ENCODE measurements at places on chromosomes 3 and 15.

DNA sequence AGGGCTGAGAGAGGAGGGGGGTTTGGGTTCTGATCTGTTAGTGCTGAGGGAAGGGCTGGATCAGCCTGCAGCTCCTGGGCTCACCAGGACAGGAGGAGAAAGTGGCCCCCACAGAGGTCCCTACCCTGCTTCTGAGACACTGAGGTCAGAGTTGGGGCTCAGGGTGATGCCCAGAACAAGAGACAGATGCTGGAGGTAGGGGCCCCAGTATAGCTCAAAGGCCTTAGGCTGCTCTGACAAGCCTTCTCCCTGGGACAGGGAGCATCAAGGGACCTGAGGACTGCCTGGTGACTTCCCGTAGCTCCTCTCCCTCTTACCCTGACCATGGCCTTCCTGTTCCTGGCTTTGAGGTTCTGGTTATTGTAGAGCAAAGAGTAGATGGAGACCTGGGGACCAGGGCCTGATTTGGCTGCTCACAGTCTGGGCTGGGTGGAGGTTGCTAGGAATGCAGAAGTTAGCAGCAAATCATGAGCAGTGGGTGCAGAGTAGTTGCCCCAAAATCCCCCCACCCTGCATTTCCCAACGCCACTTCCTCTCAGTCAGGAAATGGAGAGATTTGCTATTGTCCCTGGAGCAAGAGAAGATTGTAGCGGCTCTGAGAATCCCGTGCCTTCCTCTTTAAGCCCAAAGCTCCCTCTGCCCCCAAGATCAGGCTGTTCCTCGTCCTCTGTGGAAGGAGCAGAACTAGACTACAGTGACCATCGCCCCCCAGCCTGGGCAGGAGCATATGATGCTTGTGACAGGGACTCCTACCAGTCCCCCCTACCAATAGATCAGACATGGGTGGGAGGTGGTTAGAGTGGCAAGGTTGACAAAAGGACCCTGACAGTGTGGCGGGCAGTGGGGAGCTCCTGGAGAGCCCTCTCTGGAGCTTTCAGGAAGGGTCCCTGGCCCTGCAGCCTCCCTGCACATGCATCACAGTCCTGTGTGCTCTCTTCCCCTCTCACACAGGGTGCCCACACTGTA, 47.4 kb upstream of the SEC22A start:
- DNase-seq = no peak

DNA sequence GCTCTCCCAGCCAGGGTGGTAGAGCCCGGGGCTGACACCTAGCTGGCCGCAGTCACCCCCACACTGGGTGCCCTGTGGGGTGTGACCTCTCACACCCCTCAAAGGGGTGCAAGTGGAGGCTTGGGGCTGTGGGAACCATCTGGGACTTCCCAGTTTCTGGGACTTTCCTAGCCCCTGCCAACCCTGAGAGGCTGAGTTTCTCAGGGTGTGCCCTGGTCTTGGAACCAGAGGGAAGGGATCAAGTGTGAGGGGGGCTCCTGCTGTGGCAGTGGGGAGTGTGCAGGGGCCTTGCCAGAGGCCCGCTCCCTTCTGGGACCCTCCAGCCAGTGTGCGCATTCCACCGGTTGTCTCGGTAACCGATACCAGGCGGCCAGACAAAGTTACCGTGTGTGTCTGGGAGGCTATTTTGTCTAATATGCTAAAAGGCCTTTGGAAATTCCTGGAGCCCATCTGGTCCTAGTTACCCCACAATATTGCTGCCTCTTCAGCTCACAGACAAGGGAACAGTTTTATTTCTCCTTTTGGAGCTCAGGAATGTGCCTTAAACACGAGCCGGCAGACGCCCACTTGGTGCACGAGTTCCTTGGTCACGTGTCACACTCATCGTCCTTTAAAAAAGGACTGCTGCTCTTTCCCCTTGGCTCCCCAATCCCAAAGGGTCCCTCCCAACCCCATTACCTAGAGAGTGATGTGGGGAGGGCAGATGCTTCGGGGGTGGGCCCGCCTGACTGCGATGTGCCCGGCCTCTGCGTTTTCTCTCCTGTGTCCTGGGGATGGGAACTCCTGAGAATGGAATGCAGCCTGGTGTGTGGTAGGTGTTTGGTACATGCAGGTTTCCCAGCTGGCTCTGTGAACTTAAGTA, 33.2 kb downstream of the HDAC11 start:
- peak; percentile 66 for DNase-seq

DNA sequence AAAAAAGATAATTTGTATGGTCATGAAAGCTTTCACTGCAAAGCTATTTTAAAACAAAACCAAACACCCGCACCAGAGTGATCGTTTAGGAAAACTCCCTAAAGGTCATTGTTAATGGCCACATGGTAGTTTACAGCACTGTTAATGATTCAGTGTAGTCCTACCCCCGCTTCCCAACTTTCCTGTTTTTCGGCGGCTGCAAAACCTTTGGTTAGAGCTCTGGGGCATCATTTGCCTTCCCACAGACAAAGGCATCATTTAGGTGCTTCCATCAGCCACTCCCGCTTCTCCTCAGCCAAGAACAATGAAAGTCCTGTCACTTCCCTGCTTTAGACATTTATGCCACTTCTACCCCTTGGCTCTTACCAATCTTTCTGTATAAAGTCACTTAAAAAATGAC, 10.6 kb downstream of the MELTF start:
- DNase-seq = no peak

DNA sequence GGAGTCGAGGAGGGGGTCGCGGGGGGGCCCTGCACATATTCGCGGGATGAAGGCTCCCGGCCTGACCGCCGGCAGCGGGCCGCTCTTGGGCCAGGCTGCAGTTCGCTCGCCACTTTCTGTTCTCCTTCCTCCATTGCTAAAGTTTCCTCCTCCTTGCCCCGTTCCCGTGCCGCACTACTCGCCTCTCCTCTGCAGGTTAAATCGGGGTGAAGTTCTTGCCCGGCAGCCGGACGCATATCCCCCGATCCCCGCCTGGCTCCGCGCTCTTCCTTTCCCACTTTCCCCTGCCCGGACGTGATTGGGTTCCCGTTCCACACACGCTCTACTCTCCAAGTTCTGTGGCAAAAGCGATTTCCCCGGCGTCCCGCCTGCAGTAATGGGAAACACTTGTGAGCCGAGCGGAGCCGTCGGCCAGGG, 556 bp downstream of the CRYBG3 start:
- peak; percentile 71 for DNase-seq

GRCh38 chr15:40567111-40567510, 2.0 kb upstream of the RPUSD2 start:
- DNase-seq = peak; percentile 12

DNA sequence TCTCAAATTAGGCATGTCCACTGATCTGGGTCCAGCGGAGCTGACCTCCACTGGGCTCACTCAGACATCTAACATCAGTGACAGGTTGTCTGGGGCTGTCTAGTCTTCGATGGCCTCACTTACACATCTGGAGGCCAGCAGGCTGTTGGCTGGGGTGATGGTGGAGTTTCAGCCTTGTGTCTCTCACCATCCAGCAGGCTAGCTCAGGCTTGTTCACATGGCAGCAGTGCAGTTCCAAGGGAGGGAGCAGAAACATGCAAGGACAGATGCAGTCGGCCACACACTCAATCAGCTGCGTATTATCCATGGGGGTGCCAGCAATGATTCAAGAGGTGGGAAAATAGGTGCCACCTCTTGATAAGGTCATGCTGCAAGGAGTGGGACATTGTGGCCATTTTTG, 292.5 kb downstream of the SHQ1 start:
- DNase-seq = no peak

GRCh38 chr3:131582438-131582837, 79.7 kb upstream of the MRPL3 start:
- no peak for DNase-seq

DNA sequence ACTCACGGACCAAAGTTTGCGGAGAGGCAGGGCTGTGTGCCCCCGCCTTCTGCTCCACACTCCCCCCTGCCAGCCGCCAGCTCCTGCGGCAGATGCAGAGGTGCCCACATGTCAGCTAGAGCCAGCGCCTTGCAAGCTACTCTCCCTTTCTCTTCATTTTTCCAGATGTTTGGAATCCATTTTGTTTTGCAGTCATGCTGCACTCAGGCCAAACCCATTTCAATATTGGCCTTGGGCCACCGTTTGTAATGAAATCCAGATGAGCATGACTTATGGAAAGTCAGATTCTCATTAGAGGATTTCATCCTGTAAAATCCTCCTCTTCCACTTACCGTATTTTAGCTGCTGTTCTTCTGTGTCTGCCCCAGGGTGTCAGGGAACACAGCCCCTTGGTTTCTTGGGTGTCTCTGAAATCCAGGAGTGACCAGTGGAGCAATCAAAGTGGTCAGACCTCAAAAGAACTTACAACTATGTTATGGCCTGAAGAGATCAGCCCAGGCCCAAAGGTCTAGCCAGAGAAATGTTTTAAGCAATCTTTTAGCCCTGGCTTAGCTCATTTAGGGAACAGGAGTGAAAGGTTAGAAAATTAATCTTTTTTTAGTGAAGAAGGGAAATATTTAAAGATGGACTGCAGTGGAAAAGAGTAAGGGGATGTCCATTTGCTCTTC, 65.8 kb downstream of the AAGAB start:
- DNase-seq = peak; percentile 87

DNA sequence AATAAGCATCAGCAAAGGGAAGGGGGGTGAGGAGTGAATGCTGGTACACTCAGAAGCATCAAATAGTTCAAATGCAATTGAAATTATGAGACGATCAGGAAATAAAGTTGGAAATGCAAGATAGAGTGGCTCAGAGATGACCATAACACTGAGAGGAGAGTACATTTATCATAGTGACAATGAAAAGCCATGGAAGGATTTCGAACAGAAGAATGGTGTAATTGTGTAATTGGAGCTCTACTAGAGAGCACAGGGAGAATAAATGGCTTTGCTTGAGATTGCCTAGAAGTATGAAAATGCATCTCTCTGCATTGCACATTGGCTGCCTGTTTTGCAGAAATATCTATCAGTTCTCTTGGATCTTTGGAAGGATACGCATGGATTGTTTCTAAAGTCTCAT, 163.3 kb downstream of the TP63 start:
- no peak for DNase-seq

DNA sequence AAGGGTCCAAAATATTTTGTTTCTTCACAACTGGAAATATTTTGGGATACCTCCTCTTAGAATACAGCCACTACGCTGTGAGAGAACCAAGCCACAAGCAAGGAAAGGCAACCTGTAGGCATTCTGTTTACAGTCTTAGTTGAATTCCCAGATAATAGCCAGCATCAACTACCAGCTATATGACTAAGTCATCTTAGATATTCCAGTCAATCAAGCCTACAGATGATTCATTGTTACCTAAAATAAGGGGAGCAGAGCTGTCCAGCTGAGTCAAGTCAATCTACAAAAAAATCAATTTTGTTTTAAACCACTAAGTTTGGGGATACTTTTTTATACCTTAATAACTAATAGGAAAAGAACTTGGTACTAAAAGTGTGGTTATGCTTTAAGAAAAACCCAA, 526.4 kb upstream of the DPPA4 start:
- no peak for DNase-seq

DNA sequence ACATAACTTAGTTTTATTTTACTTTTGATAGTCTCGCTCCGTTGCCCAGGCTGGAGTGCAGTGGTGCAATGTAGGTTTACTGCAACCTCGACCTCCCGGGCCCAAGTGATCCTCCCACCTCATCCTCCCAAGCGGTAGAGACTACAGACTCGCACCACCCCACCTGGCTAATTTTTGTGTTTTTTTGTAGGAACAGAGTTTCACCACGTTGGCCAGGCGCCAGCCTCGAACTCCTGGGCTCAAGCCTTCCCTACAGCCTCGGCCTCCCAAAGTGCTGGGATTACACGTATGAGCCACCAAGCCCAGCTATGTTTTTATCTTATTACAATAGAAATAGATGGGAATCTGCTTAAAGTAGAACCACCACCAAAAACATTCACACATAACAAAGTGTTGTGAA, 2.9 kb downstream of the RNU5A-1 start:
- DNase-seq = no peak
